Activated CD4-positive, alpha-beta T cell treated with anti-CD3 and anti-CD28 coated beads for 1 hour (primary cell): ENCODE measurements at places on chromosomes 16 and 17.

DNA sequence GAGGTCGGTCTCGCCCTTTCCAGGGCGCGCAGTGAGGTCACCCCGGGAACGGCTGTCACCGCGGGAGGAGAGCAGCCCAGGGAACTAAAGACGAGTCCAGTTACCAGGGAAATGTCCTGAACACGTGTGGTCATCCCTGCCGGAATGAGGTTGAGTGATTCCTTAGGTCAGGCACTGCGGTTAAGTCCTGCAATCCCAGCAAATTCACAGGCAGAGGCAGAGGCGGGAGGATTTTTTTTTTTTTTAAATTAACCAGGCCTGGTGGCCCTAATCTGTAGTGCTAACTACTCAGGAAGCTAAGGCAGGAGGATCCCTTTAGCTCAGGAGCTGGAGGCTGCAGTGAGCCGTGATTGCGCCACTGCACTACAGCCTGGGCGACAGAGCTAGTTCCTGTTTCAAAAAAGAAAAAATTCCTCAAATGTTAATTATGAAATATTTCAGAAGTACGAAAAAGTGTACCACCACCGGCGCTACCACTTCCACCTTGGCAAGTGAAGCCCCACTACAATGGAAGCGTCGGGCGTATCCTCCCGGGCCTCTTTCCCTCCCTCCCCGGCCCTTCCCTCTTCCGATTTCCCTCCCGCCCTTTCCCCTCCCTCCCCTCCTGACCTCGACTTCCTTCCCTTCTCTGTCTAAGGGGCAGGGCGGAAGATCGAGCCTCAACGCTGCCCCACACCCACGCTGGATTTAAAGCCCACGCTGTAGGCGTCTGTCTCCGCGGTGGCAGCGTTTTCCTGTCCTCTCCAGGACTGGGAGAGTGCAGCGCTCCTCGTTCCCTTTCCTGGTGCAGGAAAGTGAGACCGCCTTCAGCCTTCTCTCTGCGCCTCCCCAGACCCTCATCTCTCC lies 27.3 kb downstream of the SLFN11 start:
- no peak for DNase-seq

DNA sequence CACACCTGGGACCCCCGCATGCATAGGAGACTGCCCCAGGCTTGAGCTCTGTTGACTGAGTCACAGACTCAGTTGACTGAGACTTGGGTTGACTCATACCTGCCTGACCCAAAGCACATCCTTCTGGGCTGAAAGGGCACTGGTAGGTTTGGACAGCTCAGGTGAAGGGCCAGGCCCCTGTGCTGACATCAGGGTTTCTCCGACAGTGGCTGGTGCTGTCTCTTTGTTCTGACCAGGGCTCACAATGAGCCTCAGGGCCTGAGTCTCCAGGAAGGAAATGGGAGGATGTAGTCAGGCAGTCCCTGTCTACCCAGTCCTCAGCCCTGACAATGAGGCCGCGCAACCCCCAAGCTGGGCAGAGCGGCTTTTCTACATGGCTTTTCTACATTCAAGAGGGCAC lies 6.5 kb downstream of the SPNS2 start:
- no peak for DNase-seq

GRCh38 chr17:68564415-68565111 lies 36.6 kb downstream of the FAM20A start:
- DNase-seq = no peak

- no peak for DNase-seq
Observed at GRCh38 chr17:17499402-17500145, 3.4 kb upstream of the RASD1 start.

DNA sequence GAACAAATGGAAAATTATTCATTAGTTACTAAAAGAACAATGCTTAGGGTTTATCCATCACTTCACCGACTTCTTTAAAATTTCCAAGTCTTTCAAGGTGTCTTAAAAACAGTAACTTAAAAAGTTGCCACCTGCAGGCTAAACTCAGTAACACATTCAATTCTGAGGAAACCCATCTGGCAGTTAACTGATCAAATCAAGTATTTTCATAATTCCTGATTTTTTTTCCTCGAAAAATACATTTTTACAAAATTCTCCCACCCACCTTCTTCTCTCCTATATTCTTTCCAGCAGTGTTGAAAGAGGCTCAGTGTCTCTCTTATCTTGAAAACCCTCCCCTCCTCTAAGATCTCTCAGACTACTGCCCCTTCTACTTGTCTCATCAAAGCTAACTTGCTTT lies 29.9 kb downstream of the PARN start:
- DNase-seq = no peak

DNA sequence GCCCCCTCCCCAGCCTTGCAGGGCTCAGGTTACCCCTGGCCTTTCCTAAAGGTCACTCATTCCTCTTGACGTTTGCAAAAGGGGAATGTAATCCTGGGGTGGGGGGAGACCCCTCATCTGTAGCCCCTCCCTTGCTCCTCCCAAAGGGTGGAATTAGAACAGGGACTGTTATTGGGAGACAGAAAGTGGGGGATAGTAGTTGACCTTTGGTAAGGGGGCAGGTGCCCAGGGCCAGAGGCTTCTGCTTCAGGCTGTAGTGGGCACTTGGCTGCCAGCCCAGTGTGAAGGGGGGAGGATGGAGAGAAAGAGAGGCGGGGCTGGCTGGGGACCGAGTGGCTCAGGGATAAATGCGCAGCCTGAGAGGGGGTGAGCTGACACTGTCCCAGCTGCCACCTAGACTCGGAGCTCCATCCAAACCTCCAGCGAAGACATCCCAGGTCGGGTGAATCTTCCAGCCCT lies at the start of gene ENO3:
ENO3 (plus strand) TSS at position 374 of the 459 bp plus-strand sequence. CDS start 711 bp downstream, outside the sequence.
- DNase-seq = no peak

- DNase-seq = no peak
Observed at GRCh38 chr16:70342016-70342415, 4.7 kb upstream of the DDX19A start.

DNA sequence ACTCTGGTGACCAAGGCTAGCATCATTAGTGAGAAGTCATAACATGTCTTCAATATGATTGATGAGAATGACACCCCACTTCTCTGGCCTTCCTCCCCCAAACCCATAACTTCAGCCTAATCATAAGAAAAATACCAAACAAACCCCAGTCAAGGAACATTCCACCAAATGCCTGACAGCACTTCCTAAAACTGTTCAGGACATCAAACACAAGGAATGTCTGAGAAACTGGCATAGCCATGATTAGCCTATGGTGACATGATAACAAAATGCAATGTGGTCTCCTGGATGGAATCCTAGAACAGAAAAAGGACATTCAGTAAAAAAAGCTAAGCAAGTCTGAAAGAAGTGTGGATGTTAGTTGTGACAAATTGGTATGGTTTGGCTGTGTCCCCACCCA lies 24.7 kb upstream of the TBX4 start:
- no peak for DNase-seq

- no peak for DNase-seq
Observed at GRCh38 chr16:17972460-17972943, 364.0 kb downstream of the NPIPA8 start.

GRCh38 chr16:77169650-77170236 lies 21.2 kb upstream of the MON1B start:
- DNase-seq = no peak
